Stimulated activated CD4-positive, alpha-beta T cell treated with anti-CD3 and anti-CD28 coated beads, TNF-alpha, amount 100 ng/mL, for 48 hours (primary cell): ENCODE measurements at places on chromosomes 6 and 20.

DNA sequence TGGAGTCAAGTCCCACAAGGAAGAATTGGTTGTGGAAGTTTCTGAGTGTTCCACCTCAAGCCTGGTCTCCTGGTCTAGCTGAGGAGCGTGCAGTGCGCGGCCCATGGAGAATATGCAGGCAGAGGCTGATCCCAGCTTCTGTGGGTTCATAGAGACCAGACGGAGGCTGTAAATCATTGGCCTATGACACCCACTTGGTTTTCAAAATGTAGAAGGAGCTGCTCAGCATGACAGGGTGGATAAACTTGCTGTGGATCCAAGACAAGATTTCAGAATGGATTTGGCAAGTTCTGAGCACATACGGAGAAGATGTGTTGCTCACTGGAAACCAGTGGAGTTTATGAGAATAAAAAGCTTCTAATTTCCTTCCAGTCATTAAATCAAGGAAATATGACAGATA lies 744 bp downstream of the KIF25 start:
- DNase-seq: no peak

DNA sequence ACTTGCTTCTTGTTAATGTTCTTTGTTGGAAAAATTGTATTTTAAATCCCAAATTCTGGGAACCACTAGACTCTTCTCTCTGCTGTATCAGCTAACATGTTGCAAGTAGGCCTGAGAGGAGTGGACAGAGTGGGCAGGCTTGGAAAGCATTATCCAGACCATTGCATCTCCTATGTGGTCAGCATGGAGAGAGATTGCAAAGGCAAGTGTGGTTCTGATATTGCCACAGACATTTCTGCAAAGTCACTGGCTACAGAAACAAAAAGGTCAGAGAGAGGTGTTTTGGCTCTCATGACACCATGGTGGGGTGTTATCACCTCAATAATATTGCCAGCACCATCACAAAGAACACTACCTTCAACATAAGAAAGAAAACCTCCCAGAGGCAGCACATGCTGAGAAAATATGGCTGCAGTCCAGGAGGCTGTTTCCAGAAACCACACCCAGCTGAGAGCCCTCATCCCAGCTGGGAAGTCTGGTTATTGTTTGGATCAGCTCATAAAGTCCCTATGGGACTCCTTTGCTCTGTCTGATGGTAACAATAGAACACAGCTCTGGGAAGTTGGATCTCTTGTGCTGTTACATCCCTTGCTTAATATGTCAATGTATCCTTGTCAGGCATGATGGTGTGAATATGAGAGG lies 78.2 kb upstream of the TBX18 start:
- DNase-seq: no peak

- no peak for DNase-seq
Measured at GRCh38 chr6:170231293-170232185, 59.3 kb downstream of the DLL1 start.

DNA sequence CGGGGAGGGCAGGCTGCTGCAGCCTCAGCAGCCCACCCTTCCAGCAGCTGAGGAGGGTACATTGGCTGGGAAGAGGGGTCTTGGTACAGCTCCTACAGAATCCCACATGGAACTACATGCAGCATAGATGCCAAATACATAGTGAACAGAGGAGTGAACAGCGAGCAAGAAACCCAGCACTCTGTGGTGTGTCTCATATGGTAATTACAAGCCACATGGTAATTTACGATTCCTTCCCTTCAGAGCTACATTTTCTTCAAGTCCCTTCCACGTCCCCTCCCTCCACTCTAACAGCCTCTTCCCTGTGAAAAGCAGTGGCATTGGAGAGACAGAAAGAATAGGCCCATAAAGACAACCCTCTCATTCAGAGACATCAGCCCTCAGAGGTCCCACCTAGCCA lies 167.7 kb downstream of the SYNDIG1 start:
- DNase-seq: no peak

GRCh38 chr6:55643861-55644260 lies 64.9 kb upstream of the HMGCLL1 start:
- no peak for DNase-seq

GRCh38 chr6:42711930-42712329 lies 10.5 kb downstream of the PRPH2 start:
- DNase-seq: no peak

GRCh38 chr6:10621213-10621612 lies 73.2 kb downstream of the C6orf52 start:
- DNase-seq: no peak

GRCh38 chr6:20916086-20916485 lies 381.8 kb downstream of the CDKAL1 start:
- DNase-seq: no peak

- no peak for DNase-seq
Measured at GRCh38 chr6:44497807-44498206, 110.3 kb downstream of the CDC5L start.

GRCh38 chr20:57251344-57251743 lies 15.1 kb downstream of the BMP7 start:
- no peak for DNase-seq

DNA sequence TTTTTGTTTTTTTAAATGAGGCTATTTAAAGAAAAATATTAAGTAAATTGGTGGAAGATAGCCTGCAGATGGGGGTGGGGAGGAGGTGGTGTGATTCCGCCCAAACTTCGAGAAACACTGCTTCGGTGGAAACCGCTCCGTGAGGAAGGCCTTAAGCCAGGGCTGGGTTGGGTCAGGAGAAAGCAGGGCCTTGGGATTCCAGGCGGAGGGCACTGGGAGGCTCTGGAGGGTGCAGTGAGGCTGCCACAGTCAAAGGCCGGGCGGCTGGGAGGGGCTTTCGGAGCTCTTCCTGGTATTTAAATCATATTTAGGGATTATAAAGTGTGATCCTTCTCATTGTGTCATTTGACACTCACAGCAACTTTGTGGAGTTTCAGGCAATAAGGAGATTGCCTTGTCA lies 22.2 kb upstream of the SCRT2 start:
- DNase-seq: no peak

GRCh38 chr20:23649242-23649641 lies 11.5 kb upstream of the CST3 start:
- DNase-seq: no peak

- no peak for DNase-seq
Measured at GRCh38 chr6:491233-491632, 99.7 kb downstream of the IRF4 start.

DNA sequence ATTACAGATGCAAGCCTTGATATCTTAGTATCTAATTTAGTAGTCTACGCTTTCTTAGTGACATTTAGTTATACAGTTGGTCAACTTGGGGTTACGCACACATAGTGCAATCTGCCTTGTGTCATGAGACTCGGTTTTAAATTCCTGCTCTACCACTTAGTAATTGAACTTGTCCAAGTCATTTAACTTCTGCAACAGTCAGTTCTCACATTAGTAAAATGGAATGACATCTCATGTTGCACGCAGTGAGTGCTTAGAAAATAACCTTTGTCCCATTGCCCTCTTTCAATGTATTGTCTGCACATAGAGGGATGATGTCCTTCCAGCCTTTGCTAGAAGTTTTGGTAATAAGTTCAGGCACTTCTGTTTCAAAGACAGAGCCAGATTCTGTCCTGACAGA lies 48.6 kb downstream of the TMEM170B start:
- DNase-seq: no peak

DNA sequence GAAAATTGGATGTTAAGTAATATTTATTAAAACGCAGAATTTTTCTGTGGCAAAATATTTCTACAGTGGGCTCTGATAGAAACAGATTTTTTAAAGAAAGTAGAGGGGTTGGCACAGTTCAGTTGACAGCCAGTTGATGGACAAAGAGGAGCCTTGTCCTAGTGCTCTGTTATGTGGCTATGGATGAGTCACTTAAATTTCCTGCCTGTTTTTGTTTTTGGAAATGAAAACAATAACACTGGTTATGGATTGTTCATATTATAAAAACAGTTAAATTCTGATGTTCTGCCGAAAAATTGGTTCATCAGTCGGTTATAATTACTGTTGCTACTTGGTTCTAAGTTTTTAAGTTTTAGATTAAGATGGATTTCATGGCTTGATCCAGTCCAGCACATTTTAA lies 42.8 kb downstream of the MYO6 start:
- no peak for DNase-seq

- no peak for DNase-seq
Measured at GRCh38 chr20:52410731-52411234, 219.2 kb upstream of the ZFP64 start.

DNA sequence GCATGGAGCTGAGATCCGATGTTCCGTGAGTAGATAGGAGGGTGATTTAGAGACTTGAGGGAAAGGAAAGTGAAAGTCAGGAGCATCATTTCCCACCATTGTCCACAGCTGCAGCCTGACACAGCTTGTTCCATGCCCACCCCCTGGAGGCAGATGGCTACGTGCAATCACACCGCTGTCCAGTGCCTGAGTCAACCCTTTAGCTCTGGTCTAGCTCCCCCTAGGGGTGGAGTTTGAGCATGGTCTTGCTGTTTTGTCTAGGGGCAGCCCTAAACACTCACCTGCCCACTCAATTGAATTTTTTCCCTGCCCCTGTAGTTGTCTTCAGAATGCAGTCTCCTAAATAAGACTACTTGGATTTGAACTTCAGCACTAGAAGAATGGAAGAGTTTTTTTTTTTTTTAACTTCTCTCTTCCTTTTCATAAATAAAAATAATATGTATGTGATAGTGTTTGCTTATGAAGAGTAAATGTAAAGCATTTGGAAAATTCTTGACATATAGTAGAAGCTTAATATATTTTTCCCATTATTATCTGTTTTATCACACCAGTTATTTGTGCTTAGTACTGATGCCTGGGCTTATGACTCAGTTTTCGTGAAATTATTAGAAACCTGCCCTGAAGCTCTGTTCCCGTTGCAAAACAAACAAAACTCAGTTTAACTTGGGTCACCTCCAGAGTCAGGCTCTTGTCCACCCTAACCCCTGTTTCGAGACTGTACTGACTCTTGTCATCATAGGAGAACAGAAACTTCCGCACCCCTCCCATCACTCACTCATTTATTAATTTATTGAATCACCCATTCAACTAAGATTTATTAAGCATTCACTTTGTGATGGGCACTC lies 814.8 kb downstream of the MAFB start:
- DNase-seq: peak; percentile 12
